ENCODE measurements at places on chromosomes 1 and 21.

DNA sequence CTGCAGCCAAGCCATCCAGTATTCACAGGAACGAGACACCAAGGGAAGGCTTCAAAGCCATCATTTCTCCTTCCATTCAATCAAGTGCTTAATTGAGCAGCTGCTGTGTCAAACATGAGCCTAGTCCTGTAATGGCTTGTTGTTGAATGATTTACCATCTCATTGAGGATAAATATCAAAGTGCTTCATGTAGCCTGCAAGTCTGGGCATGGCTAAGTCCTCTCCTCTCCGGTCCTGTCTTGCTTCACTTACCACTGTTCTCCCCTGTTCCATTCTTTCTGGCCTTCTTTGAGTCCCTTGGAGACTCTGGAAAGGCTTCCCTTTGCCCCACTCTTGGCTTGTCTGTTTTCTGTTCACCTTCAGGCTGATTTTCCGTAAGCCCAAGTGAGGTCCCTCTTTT lies 279.8 kb downstream of the PBX1 start:
- DNase-seq: no peak

- no peak for DNase-seq
Measured at GRCh38 chr1:241356519-241357365, at the start of gene RGS7. Gene RGS7, minus strand, starts transcription at chr1:241357205.

- DNase-seq: no peak
Measured at GRCh38 chr1:209409780-209410179, 173.7 kb upstream of the CAMK1G start.

DNA sequence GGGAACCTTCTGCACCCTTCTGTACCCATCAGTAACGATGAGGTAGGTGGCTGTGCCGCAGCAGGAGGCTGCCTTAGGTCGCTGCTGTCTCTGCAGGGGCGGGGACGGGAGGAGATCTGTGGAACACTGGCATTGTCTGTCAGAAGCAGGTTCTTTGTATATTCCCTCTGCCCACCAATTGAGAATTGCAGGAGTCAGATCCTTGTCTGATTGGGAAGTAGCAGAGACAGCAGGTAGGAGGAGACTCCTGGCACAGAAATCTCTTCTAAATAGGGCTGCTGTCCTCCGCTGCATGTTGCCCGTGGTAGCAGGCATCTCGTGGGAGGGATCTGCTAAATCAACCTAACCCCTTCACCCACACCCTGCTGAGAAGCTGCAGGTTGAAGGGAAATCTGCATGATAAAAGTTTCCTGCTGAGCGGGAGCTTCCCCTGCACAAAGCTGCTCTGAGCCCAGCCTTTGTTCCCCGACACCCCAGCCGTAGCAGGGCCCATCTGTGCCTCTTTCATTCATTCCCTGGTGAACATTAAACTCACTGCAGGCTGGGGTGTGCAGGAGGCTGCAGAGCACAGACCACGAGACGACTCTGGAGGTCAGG lies 15.9 kb downstream of the SARS1 start:
- DNase-seq: no peak

GRCh38 chr1:244757091-244757939 lies 78.1 kb upstream of the COX20 start:
- no peak for DNase-seq

DNA sequence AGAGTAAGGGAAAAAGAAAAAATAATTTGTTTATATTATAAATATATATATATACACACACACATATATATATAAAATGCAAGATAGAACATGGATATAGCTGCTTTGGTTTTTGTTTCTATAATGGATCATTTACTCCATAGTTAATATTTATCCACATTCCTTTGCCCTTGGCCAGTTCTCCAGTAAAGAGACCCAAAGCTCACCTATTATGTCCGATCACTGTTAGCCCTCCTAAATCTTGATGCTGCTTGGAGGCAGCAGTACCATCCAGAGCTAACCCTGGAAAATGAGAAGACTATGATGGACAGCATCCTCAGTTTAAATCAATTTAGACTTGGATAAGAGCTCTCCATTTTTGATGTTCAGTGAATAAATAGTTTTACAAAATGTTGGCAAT lies 407.7 kb downstream of the PLPP3 start:
- no peak for DNase-seq

Data from T-helper 1 cell (primary cell).